ENCODE measurements at places on chromosomes 7 and 10. TPM values are rescaled to one million over a fixed set of nuclear protein-coding genes. Genes with fewer than 3 reads are reported as not detected.

Gene ST8SIA6
- total RNA-seq: not detected

GRCh38 chr7:154750353-154750801 lies 252.5 kb downstream of the PAXIP1 start:
- no peaks in the 10 kb centered on the region for H3K36me3 ChIP-seq
- H3K4me1 ChIP-seq: no peaks in the 10 kb centered on the region
- DNase-seq: no peak
- no peak overlapping the region for H3K27ac ChIP-seq

Gene FFAR4
- not detected for total RNA-seq

Gene SLC26A3
- total RNA-seq: not detected

Gene SKIDA1
- total RNA-seq: 0.11 TPM

DNA sequence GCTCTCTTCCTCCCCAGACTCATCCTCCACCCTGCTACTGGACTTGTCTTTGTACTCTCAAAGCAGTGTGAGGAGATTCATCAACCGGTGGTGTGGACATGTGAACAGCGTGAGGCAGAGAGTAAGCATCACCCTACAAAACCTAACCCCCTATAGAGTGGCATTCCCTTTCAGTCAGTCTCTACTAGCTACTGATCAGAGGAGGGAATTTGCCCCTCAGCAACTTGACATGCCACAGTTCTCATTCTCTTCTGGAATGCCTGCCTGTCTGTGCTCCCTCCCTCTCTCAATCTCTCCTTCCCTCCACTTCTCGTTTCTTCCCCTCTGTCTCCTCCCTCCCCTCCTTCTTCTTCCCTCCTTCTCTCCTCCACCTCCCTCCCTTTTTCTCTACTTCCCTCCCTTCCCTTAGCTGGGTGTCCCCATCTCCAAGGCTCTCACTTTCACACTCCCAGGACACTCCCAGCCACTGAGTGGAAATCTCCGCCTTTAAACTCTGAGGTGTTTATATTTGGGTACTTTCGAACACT lies 24.6 kb downstream of the H2AZ2 start:
- H3K4me1 ChIP-seq: peaks cover 1% of the 10 kb centered on the region
- H3K27me3 ChIP-seq: no peaks in the 10 kb centered on the region
- H3K36me3 ChIP-seq: peaks cover 25% of the 10 kb centered on the region
- no peak overlapping the region for H3K27ac ChIP-seq
- H3K4me3 ChIP-seq: no peak overlapping the region

All from activated CD8-positive, alpha-beta T cell treated with anti-CD3 and anti-CD28 coated beads, Interleukin-2, amount 10 ng/mL, durations not matched to agents 7 days and 5 days (primary cell).